ENCODE measurements at places on chromosomes 6 and 20. TPM values are rescaled to one million over a fixed set of nuclear protein-coding genes. Genes with fewer than 3 reads are reported as not detected.

The HRH3 gene
- not detected for total RNA-seq

The DDX27 gene
- 14.5 TPM for total RNA-seq

The IMPG1 gene
- 0.29 TPM for total RNA-seq

The EDEM2 gene
- 15.1 TPM for total RNA-seq

The TRIM10 gene
- total RNA-seq, result not detected

The MYMX gene
- total RNA-seq, result 0.71 TPM

The RBPJL gene
- not detected for total RNA-seq

The DUSP15 gene
- total RNA-seq, result 6.6 TPM

The GPR6 gene
- not detected for total RNA-seq

The SLC16A10 gene
- total RNA-seq, result 5.8 TPM

The STMND1 gene
- not detected for total RNA-seq

The NKAIN2 gene
- total RNA-seq, result 1.3 TPM

The PTPN1 gene
- 22.5 TPM for total RNA-seq

The CD164 gene
- total RNA-seq, result 139 TPM

The MTFR2 gene
- 0.71 TPM for total RNA-seq

The SPATS1 gene
- not detected for total RNA-seq

The BMP2 gene
- 2.7 TPM for total RNA-seq

The RFX6 gene
- total RNA-seq, result not detected

The OPRL1 gene
- 1.3 TPM for total RNA-seq

The ATP6V1G2 gene
- total RNA-seq, result 3.2 TPM

The RSPH9 gene
- total RNA-seq, result 0.18 TPM

The SAMD10 gene
- total RNA-seq, result 4.9 TPM

The LTB gene
- 0.59 TPM for total RNA-seq

The SPINT4 gene
- total RNA-seq, result not detected

The SIRPA gene
- total RNA-seq, result 29.0 TPM

The TRIM31 gene
- total RNA-seq, result not detected

The OSTM1 gene
- total RNA-seq, result 55.3 TPM

The DPM1 gene
- total RNA-seq, result 36.1 TPM

Data from right cardiac atrium (tissue), 5 donors.